Activated naive CD8-positive, alpha-beta T cell treated with anti-CD3 and anti-CD28 coated beads for 36 hours (primary cell): ENCODE measurements at places on chromosomes 11 and 22. TPM values are rescaled to one million over a fixed set of nuclear protein-coding genes. Genes with fewer than 3 reads are reported as not detected.
A peak's percentile ranks its signal among the peaks of the same experiment; 100 is the strongest.

DNA sequence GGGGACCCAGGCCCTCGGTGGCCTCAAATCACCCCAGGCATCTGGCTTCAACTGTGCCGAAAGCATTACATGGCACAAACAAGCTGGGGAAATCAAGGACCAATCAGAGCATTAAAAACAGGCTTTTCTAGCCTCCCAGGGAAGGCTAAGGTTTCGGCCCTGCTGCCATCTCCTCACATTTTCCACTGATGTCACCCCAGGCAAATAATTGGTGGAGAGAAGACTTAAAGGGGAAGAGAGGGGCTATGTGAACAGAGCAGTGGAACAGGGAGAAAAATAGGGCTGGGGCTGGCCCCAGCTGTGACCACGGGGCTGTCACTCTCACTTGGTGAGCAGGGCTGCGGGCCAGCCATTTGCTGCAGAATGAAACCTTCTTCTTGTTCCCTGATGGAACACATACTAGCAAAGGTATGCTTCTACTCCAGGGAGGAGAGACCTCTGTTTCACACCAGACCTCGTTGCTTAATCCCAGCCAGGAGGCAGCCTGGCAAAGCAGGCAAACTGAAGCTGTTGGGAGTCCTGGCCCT lies 581.3 kb downstream of the SOX6 start:
- H3K4me3 ChIP-seq: no peak overlapping the region
- no peaks in the 10 kb centered on the region for H3K4me1 ChIP-seq
- no peak overlapping the region for H3K27ac ChIP-seq

GRCh38 chr22:45284705-45285262 lies at the start of gene UPK3A:
Gene UPK3A, plus strand, starts transcription at chr22:45284949. Its CDS starts 65 bp downstream, at chr22:45285014.
- peaks cover 7% of the 10 kb centered on the region for H3K4me1 ChIP-seq
- no peak within 1 kb of the TSS for H3K27ac ChIP-seq
- peaks cover 22% of the 10 kb centered on the region for H3K27me3 ChIP-seq
- peak; percentile 73 for DNase-seq

Gene DLG2
- total RNA-seq: 1.7 TPM

DNA sequence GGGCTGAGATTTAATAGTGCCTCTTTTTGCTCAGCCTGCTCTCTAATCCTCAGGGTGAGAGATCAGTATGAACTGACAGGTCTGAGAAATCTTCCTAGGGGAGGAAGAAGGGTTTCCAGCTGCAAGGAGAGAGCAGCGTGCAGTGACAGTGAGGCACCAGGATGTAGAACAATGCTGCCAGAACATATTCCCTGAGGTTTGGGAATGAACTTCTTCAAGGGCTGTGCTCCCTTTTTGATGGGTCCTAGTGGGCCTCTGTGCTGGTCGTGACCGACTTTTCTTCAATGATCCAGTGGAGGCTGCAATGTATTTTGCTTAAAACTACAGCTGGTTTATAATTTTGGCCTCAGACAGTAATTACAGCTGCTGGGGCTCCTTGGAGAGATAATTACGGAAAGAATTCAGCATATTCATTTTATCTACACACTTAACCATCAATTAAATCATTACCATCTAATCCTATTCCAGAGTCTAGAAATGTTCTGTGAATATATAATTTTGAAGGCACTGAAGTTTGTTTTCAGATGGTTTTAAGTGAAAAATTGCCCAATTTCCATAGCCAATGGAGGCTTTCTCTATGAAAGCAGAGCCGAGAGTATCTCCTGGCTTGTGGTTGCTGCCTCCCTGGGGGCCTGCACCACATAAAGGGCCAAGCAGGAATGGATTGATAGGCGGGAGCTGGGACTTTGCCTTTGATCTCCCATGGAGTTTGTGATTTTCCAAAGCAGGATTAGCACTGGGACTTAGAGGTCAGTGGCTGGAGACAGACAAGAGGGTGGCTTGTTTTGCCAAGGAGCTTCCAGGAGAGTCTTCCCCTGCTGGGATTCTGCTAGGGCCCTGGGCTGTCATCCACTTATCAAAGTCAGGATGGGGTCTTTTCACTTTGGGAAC lies 41.0 kb upstream of the OLFML1 start:
- DNase-seq: no peak
- no peaks in the 10 kb centered on the region for H3K36me3 ChIP-seq
- no peak overlapping the region for H3K27ac ChIP-seq
- H3K4me1 ChIP-seq: no peaks in the 10 kb centered on the region
- H3K27me3 ChIP-seq: no peaks in the 10 kb centered on the region

GRCh38 chr22:43310311-43310710 lies 32.9 kb downstream of the SCUBE1 start:
- DNase-seq: no peak
- H3K36me3 ChIP-seq: no peaks in the 10 kb centered on the region
- H3K27me3 ChIP-seq: no peaks in the 10 kb centered on the region
- H3K4me3 ChIP-seq: no peak overlapping the region
